ENCODE measurements at places on chromosomes 7 and 10.

DNA sequence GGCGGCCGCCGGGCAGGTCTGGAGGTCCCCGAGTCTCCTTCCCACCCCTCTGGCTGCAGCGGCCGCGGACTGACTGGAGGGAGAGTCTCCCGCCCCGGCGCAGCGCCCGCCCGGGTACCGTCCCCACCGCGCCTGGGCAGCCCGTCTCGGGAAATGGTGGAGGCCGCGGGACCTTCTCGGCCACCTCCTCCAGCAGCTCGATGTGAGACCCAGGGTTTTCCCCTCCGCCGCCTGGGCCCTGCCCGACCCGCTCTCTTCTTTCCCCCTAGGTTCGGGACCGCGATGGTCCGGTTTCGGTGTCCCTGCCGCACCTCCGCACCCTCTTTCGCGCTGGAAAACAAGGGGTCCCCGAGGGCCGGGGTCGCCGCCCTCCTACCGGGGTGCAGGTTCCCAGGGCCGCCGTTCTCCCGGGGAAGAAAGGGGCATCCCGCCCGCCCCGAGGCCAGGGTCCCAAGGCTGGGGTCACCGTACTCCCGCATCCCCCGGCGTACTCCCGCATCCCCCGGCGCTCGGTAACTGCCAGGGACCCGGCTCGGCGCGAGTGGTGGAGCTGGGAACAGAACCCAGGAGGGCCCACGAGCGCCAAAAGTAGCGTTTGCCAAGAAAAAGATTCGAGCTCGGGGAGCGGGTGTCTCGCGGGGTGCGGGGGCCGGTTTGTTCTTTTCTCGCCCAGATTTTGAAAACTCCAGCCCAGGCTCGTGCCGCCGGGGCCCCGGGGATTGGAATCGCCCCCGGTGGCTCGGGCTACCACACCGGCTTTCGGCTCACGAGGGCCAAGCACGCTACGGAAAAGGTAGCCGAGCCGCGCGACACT, 3.4 kb downstream of the TNRC18 start:
- DNase-seq = no peak

GRCh38 chr10:88408096-88408495, 175.0 kb downstream of the RNLS start:
- no peak for DNase-seq

- no peak for DNase-seq
Observed at GRCh38 chr7:95684505-95684904, 87.8 kb upstream of the DYNC1I1 start.

DNA sequence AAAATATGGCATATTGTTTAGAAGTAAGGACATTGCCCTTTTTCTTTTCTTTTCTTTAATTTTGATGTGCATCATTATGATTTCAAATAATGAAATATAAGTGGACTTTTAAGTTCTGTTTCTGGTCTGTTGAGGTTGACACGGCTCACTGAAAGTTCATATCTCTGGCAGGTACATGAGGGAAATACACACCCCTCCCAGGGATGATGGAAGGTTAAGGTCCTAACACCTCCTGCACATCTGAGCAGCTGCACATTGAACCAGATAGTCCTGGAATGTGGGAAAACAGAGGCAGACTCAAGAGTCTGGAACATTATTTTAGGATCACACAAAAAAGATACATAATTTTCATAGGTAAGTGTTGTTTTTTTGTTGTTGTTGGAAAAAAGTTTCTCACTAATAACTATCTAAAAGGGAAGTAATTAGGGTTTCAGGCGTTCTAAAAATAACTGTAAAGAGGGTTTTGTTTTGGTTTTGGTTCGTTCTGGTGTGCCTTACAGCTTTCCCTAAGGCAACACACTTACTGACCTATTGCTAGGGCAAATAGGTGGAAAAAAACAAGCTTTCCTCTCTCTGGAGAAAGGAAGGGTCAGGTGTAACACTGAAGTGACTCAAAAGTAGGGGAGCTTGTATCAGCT, 201.2 kb upstream of the PRKCQ start:
- no peak for DNase-seq

DNA sequence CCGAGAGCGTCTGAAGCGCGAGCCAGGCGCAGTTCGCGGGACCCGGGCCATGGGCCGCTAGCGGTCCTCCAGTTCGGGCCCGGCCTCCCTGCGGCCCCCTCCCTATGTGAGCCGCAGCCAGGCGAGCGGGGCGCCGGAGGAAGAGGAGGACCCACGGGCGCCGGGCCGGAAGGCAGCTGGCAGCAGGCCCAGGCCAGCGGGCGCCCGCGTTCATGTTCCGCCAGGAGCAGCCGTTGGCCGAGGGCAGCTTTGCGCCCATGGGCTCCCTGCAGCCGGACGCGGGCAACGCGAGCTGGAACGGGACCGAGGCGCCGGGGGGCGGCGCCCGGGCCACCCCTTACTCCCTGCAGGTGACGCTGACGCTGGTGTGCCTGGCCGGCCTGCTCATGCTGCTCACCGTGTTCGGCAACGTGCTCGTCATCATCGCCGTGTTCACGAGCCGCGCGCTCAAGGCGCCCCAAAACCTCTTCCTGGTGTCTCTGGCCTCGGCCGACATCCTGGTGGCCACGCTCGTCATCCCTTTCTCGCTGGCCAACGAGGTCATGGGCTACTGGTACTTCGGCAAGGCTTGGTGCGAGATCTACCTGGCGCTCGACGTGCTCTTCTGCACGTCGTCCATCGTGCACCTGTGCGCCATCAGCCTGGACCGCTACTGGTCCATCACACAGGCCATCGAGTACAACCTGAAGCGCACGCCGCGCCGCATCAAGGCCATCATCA, 1.1 kb downstream of the ADRA2A start:
- peak; percentile 42 for DNase-seq

GRCh38 chr7:120988591-120989256, at the start of gene CPED1:
TSS of gene CPED1 (plus strand) at chr7:120988711. CDS start at chr7:120989622, 911 bp downstream.
- peak; percentile 67 for DNase-seq

DNA sequence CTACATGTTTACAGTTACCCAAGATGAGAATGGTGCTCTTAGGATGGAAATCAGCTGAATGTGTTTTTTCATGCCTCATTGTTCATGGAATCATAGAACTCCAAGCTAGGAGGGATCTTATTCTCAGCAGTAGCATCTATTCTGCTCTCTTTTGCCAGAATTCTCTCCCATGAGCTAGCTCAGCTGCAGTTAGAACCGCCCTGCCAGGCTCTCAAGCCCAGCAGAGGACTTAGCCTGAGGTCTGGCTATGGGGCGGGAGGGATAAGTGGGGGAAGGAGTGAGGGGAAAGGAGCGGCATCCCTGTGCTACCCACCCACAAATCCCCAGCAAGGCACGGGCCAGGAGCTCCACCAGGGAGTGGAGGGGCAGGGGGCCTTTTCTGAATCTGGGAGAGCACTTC, 120.7 kb upstream of the PLXNA4 start:
- no peak for DNase-seq
